Stimulated activated CD4-positive, alpha-beta T cell treated with anti-CD3 and anti-CD28 coated beads, Interleukin-4, amount 100 ng/mL, for 1 hour (primary cell): ENCODE measurements at places on chromosomes 11 and 22.

- no peak for DNase-seq
Measured at GRCh38 chr11:63880403-63880790, 36.6 kb downstream of the RCOR2 start.

DNA sequence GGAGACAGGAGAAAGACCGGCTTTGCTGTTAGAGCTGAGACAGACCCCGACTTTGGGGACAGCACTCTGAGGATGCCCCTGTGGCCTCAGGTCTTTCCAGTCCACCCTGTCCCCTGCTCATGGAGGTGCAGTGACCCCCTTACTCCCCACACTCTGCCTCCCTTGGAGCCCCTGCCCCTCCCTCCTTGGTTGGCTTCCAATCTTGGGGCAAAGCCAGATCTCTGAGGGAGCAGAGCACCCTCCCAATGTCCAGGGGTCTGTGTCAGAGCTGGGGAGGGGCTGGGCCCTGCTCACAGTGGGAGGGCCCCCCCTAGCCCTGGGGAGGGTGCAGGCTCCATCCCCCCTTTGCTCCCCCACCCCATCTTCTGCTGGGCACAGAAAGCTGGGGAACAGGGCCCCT, 50.0 kb downstream of the IGLL1 start:
- no peak for DNase-seq

- no peak for DNase-seq
Measured at GRCh38 chr11:100757646-100758045, 70.6 kb downstream of the ARHGAP42 start.

DNA sequence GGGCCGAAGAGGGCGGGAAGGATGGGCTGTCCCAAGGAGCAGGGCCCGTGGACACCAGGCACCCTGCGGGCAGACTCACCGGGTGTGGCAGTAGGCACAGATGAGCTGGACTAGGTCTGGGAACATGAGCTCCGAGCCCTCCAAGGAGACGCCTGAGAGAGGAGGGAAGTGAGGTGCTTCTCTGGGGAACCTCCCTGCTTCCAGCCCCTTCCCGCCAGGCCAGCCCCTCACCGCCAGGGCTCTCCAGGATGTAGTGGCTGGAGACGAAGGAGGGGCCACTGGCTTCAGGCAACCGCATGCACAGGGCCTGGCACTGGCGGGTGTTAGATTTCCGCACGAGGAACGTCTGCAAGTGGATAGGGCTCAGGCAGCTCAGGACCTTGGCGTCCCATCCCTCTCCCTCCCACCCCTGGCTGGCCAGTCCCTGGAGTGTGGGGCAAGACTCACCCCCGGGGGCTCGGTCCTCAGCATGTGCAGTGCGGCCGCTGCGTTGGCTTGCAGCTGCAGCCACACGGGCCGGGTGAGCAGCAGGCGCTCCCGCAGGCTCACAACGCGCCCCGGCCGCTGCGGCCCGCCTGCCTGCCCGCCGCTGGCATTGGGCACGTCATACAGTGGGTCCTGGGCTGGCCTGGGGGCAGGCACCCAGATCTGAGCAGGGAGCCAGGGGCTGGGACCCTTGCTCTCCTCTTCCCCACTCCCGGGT, 552 bp downstream of the RIN1 start:
- no peak for DNase-seq

DNA sequence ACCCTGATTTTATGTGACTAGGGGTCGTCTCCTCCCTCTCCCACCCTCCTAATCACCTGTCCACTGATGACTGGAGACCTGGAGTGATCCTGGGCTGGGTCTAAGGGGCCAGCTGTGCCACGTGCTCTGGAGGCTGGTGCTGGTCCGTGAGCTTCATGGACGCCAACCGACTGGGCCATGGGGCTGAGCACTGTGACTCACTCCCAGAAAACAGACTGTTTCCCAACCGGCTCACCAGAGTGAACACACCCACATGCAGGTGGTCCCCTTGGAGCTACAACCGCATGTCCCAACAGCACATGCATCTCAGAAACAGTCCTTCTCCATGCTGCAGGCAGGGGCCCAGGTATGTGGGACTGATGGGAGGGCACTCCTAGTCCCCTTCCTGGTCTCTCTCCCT, 14.0 kb upstream of the LMO1 start:
- DNase-seq, result no peak

GRCh38 chr11:20342347-20343141, 21.0 kb upstream of the HTATIP2 start:
- DNase-seq, result no peak

DNA sequence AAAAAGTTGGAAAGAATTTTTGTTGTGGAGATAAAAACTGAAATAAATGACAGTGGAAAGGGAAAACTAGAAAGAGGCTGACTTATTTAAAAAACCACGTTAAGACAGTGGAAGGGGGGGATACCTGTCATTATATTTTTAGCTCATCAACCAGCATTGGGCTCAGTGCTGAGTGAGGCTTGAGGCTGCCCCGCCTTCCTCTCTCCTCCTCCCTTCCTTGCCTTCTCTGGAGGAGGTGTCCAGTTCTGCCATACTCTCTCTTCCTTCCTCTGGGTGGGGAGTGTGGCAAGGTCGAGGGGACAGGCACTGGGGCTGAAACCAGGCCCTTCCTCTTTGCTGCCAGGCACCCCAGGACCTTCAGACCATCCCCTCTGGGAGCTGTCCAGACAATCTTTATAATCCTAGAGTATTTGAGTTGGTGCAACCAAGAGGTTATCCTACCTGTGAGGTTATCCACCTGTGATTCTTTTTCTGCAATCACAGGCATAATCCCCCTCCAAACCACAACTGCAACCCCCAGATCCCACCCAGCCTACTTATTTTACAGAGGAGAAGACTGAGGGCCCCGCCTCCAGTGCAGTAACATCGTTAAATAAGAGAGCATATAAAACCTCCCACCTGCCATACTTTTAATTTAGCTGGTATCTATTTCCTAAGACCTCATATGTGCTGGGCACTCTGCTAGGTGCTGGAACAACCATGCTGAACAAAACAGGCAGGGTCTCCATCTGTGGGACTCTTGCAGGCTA, 578.5 kb downstream of the BUD13 start:
- DNase-seq, result no peak

GRCh38 chr11:14541192-14541947, 21.2 kb upstream of the PSMA1 start:
- DNase-seq, result no peak

GRCh38 chr22:44003405-44004103, 20.5 kb upstream of the PARVB start:
- no peak for DNase-seq

DNA sequence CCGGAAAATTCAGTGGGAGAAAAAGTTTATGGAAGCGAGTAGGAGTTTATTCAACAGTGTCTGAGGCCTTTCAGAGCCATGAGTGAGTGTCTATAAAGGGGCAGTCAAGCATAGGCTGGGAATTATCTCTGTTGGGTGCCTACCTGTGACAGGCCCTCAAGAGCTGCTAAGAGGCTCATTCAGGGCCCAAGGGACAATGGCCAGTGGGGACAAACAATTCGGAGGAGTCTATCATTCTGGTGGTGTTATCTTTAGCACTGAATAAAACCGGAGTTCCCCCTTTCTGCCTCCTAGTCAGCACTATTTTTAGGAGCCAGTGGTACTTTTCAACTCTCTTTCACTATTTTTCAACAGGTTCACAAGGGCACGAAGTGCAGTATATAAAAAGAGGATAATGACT, 89.5 kb upstream of the HTATIP2 start:
- DNase-seq, result no peak

- DNase-seq, result peak; percentile 58
Measured at GRCh38 chr11:131694526-131695424, 324.4 kb downstream of the NTM start.

- peak; percentile 25 for DNase-seq
Measured at GRCh38 chr11:119673759-119674336, 55.2 kb downstream of the NECTIN1 start.

DNA sequence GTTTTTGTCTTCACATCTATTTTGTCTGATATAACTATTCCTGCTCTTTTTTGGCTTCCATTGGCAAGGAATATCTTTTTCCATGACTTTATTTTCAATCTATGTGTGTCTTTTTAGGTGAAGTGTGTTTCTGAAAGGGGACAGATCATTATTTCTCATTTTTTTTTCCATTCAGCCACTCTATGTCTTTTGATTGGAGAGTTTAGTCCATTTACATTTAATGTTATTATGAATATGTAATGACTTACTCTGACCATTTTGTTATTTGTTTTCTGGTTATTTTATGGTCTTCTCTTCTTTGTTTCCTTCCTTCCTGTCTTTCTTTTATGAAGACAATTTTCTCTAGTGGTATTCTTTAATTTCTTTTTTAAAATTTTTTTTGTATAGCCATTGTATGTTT, 178.6 kb upstream of the CNTN5 start:
- no peak for DNase-seq

DNA sequence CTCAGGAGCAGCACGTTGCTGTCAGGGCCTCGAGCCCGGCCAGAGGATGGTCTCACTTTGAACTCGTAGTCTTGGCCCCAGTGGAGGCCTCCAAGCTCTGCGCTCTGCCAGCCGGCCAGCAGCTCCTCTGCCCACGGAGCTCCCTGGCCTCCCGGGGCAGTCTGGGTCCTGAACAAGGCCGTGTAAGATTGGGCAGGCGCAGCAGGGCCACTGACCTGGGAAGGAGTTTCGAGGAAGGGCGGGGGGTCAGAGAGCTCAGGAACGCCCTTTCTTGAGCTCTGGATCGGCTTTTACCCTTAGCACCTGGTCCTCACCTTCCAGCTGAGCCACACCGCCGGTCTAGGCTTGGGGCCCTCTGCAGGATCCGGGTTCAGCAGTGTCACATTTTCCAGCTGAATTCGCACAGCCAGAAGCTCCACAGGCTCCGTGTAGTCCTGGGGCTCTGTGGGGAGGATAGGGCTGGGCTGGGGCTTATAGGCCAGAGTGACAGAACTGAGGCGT, 2.1 kb downstream of the ROBO4 start:
- no peak for DNase-seq

DNA sequence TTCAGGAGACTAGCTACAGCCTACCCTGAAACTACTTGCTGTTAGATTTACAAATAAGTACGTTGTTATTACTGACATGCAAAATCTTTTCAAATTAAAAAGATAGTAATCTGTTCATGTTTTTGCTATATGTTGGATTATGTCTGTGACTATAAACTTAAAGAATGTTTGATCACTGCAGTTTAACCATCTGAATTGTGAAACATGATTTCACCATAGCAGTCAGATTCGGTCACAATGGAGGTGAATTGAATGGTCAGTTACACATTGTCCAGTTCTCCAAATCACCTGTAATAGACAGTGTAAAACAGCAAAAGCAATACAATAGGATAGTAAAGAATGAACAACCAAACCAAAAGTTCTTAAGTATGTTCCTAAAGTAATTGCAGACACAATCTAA, 43.3 kb downstream of the CCDC83 start:
- DNase-seq, result no peak

DNA sequence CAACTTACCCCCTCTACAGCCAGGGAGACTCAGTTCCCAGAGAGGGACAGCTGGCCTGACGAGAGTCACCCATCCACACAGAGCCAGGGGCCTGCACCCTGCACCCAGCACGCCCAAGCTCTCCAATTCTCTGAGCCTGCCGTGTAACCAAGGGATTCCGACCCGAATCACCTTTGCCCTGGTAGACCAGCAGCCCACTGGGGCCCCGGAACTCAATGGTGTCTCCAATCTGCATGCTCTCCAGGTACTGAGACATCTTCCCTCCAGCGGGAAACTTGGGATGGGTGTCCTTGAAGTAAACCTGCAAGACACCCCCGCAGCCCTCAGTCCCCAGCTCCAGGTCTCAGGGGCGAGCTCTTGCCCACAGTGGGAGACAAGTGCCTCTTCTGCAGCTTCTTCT, 12.4 kb downstream of the ATP5MGL start:
- no peak for DNase-seq

GRCh38 chr11:17855531-17856290, 121.1 kb downstream of the KCNC1 start:
- no peak for DNase-seq

- DNase-seq, result no peak
Measured at GRCh38 chr11:63518548-63518947, 12.7 kb downstream of the LGALS12 start.

- DNase-seq, result no peak
Measured at GRCh38 chr22:30312053-30312452, 14.7 kb downstream of the TBC1D10A start.

- DNase-seq, result no peak
Measured at GRCh38 chr11:10348650-10349280, 43.9 kb downstream of the ADM start.

DNA sequence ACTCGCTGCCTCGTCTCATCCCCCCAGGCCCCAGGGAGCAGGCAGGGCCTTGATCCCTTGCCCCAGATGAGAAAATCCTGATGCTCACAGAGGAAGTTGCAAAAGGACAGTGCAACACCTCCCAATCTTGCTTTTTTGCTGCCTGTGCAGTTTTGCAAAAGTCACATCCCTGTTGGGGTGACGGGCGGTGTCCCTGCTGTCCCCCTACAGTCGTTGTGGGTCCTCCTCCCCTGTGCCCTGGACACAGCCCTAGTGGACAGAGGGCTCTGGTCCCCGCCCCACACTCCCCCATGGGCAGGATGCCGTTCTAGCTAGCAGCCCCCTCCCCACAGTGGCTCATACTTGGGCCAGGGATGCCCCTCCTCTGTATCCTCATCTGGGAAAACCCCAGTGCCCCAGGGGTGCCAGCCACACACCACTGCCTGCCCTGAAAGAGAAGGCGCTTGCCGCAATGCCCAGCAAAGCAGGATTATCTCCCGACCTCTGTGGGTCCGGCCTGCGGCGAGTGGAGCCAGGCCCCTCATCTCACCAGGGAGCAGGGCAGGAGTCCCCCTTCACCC, 18.4 kb upstream of the CTSD start:
- DNase-seq, result no peak

DNA sequence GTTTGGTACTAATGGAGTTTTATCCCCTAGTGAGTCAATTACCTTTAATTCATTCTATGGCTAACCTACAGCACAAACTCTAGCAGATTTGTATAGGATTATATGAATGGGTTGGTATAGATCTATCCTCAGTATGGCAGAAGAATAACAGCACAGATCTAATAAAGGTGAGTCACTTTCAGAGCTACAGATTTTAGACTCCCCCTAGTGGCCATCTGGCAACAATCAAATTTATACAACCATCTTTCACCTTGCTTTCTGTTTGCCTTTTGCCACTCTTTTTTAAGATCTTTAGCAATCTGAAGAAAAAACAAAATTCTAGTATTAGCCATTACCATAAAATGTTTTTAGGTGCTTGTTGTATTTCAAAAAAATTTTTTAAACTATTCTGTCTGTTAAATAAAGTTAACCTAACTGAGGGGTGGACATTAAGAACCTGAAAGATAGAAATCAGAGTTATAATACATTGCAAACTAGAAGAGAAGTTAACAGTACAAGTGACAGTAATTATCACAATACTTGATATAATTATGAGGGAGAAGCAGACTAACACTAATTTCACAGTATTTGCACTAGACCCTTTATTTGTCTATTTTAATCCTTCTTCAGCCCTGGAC, 25.8 kb downstream of the DDIAS start:
- DNase-seq, result no peak

GRCh38 chr22:27754247-27754887, 47.2 kb downstream of the MN1 start:
- DNase-seq, result no peak

DNA sequence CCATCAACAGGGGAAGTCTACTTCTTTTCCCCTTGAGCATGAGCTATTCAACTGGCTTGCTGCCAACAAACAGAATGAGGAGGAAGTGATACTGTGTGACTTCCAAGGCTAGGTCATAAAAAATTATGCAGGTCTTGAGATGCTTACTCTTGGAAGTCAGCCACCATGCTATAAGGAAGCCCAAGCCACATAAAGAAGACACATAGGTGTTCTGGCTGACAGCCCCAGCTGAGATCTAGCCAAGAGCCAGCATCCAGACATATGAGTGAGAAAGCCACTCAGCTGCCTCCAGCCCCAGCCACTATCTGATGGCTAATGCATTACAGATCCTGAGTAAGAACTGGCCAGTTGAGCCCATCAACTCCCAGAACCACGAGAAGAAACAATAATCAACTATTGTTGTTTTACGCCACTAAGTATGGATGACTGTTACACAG, 31.0 kb upstream of the PPP2R1B start:
- DNase-seq, result no peak
